ENCODE measurements at places on chromosomes 2 and 18.

GRCh38 chr18:66792466-66792865 is 188.6 kb upstream of the CDH19 start:
- DNase-seq: no peak

- no peak for DNase-seq
Measured at GRCh38 chr2:71538656-71539265, 85.4 kb downstream of the DYSF start.

DNA sequence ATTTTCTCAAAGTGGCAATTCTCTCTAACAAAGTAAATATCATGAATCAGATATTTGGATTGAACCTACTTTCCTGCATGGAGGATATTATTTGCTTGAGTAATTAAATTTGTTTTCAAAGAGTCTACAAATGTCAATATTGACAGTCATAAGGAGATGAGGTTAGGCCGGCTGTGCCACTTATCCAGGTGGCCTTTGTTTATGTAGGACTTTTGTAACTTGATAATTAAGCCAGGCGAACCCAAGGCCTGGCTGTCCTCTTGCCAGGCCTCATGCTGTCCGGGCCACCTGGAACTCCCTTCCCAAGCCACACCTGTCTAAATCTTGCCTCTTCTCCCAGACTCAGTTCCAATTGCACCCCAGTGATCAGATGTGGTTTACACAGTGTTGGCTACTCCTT is 255.2 kb downstream of the ACKR3 start:
- no peak for DNase-seq

GRCh38 chr18:47264308-47264700 is 12.8 kb upstream of the SKOR2 start:
- DNase-seq: no peak

GRCh38 chr18:44679914-44680272 is 795 bp upstream of the SETBP1 start:
- no peak for DNase-seq

DNA sequence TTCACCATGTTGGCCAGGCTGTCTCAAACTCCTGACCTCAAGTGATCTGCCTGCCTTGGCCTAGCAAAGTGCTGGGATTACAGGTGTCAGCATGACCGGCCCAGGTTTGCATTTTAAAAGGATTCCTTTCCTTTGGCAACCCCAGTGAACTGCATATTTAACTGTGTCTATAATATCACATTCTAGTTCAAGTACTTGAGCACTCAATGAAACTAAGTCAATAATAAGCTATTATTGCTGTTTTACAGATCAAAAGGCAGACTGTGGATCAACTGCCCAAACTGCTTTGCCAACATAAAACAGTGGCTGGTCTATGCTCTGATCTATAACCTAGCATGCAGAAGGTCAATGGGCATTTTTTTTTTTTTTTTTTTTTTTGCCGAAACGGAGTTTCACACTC is 144.5 kb downstream of the USP34 start:
- no peak for DNase-seq

DNA sequence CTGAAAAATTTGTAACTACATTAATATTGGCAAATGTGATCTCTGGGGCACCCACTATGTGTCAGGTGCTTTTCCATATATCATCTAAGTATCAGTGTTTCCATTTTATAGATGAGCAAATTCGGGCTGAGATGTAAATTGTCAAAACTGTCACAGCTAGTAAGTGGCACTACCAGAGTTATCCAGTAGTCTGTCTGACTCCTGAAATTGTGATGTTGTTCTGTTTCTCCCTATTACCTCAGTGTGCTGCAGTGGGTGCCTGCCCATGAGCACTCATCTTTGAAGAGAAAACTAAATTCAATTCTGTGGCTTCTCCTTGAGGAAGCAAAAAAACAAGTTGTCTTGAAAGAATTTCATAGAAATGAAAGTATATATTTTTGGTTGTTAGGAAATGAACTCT is 467.4 kb upstream of the FANCL start:
- DNase-seq: no peak

DNA sequence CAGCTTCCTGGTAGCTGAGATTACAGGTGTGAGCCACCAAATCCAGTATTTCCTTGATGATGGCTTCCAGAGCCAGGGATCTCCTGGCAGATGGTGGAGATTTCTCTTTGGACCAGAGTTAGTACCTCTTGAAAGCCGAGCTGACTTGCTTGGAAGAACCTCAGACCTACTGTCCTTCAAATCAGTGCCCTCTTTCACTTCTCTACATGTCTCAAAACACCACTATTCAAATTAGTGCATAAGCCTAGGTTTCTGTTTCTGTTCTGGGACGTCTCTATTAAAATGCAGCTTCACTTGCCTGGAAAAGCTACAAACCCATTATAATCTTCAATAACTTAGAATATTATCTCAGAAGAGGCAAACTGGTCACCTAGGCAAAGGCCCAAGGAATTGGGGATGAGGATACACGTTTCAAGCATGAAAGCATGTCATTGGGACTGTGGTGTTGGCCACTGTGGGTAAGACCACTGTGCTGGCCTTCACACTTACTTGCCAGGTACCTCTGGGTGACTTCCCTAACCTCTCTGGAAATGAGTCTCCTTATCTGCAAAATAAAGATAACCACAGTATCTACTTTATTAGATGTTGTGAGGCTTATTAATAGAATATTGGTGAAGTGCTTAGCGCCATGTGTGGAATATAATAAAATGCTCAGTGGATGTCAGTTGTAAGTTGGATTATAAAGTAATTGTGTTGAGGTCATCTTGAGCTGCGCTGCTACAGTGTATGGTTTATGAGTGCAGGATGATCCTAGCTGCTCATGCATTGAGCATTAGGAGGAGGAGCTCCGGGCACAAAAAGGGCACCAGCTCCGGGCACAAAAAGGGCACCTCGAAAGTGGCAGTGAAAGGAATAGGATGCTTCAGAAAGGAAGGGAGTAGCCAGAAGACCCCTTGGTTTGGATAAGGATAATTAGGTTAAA is 84.5 kb downstream of the DOCK10 start:
- DNase-seq: no peak

Data from stimulated activated CD8-positive, alpha-beta memory T cell treated with anti-CD3 and anti-CD28 coated beads, Interleukin-4, amount 100 ng/mL, for 1 hour (primary cell).